ENCODE measurements at places on chromosomes 5 and 9. TPM values are rescaled to one million over a fixed set of nuclear protein-coding genes. Genes with fewer than 3 reads are reported as not detected.

GRCh38 chr5:174839196-174839595 is 114.8 kb downstream of the MSX2 start:
- DNase-seq, result no peak

DNA sequence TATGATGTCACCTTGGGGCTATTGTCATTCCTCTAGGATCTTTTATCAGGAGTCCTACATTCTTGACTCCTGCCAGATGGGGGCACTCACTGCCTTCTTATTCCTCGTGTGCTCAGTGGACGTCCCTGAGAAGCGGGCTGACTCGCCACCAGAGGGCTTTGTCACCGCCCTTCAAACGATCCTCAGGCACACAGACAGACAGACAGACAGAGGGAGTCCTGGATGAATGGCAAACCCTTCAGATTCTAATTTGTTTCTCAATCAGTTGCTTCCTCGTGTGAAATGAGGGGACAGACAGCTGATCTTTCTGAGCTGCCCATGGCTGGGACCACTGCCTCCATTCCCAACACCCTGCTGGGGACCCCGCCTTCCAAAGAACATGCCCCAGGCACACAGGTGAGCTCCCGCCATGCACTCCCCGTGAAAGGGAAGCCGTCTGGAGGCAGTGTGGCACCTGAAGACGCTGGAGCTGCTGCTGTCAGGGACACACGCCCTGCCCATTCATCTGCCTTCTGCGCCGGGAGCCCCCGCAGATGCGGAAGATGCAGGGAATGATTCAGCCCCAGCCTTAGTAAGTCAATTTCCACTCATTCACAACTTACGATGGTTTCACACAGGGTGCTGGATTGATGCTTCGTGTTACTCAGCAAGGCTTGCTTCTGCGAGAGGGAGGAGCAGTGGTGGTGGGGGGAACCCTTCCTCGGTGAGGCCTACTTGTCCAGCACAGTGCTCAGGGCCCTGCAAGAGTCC is 24.9 kb upstream of the SH3PXD2B start:
- peak; percentile 92 for DNase-seq

GRCh38 chr5:129899454-129899853 is 4.8 kb upstream of the CHSY3 start:
- no peak for DNase-seq

GRCh38 chr9:79572608-79573411 is 1.0 kb downstream of the TLE4 start:
- DNase-seq, result peak; percentile 70

KIF4B gene
- 0.03 TPM for total RNA-seq

OTP gene
- total RNA-seq, result not detected

DNA sequence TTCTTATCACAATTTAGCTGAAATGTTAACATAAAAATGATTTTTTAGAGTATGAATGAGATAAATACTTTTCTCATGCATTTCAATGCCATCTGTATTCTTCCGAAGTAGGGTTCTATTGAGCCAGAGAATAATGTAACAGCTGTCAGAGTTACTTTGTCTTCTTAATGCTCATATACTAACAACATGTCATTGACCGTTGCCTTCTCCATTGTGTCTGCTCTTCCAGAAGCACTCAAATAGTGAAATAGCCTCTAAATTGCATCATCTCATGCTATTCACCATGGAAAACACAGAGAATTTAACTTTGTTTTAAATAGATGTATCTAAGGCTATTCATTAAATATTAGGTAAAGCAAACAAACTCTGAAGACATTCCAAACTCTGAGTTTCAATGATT is 1875.9 kb upstream of the CDH9 start:
- DNase-seq, result no peak

GPR21 gene
- not detected for total RNA-seq

GRCh38 chr9:137136881-137137607 is 1.9 kb upstream of the GRIN1 start:
- DNase-seq, result peak; percentile 49

UGT3A2 gene
- total RNA-seq, result 4.7 TPM

DNA sequence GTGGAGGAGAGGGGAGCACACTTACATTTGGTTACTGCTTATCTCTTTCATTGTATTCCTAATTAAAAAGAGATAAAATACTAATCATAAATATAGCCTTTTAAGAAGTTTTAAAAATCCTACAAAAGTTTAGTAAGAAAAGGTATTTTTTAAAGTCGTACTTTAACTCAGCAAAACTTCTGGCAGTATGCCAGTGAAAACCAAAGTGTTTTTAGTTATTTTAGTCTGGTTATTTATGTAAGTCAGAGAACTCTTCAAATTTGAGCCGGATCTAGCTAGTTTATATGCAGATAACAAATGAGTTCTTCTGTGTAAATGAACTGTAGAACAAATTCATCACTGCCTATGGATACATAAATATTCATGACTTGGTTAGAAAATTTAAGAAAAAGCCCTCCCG is 36.5 kb upstream of the ANKDD1B start:
- no peak for DNase-seq

All from H7 (cell line).